ENCODE measurements at places on chromosomes 6 and 20.

DNA sequence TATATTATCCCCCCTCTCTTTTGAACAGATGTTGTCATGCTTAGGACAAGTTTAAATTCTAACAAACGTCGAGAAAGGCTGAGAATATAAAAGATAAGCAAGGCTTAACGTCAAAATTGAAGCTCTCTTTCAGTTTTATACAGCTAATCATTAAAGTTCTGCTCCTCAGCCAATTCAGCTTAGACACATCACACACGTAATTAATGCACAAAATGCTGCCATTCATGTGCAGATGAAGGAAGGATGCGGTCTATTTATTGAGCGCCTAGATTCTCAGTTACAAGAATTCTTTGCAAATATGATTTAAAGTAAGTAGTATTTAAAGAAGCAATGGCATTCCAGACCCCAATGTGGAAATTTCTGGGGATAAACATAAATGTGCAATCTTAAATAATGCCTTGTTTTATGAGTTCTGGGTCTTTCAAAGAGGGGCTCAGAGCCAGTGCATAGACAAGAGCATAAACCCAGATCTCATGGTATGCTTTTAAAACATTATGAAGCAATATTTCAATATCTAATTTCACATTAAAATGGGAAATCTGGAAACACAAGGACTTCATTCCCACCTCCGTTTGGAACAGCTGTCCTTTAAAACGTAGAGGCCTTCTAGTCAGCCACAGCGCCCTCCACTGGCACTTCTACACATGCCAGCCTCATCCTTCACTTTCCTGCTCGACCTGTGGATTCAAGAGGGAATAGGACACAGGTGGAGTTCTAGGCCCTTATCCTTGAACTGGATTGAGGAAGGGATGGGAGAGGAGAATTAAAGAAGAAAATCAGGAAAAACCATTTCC lies 85.8 kb downstream of the LYRM4 start:
- DNase-seq: no peak

GRCh38 chr20:35527122-35527769 lies 2.2 kb downstream of the C20orf173 start:
- no peak for DNase-seq

DNA sequence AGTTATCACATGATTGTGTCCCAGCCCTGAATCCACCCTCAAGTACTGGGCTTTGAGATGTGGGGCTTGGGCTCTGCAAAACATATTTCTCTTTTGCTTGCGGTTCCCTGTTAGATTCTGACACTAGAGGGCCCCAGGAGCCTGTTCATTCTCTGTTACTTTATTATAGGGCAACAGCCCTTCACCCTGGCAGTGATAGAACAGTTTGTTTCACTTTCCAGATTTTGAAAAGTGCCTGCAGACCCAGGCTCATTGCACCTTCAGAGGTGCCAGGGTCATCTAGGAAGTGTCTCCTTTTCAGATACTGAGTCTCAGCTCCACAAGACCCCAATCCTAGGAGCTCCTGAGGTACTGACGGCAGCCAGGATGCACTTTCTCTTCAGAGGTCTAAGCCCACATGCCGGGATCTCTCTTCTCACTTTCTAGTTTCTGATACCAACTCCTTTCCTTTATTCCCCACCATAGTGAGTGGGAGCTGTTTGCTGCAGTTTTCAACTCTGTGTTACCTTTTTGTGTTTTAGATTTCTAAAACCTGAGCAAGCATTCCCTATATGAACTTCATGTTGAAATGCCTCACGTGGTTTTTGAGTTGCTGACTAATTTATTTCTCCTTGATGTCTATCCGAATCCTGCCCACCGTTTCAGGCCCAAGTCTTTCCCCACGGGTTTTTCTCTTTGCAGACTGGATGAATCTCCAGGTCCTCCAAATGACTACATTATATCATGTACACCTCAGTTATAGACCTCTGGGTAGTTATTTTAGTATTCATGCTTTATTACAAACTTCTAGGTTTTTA lies 10.9 kb downstream of the ABT1 start:
- DNase-seq: no peak

GRCh38 chr20:46006022-46006705 lies 2.5 kb upstream of the MMP9 start:
- no peak for DNase-seq

DNA sequence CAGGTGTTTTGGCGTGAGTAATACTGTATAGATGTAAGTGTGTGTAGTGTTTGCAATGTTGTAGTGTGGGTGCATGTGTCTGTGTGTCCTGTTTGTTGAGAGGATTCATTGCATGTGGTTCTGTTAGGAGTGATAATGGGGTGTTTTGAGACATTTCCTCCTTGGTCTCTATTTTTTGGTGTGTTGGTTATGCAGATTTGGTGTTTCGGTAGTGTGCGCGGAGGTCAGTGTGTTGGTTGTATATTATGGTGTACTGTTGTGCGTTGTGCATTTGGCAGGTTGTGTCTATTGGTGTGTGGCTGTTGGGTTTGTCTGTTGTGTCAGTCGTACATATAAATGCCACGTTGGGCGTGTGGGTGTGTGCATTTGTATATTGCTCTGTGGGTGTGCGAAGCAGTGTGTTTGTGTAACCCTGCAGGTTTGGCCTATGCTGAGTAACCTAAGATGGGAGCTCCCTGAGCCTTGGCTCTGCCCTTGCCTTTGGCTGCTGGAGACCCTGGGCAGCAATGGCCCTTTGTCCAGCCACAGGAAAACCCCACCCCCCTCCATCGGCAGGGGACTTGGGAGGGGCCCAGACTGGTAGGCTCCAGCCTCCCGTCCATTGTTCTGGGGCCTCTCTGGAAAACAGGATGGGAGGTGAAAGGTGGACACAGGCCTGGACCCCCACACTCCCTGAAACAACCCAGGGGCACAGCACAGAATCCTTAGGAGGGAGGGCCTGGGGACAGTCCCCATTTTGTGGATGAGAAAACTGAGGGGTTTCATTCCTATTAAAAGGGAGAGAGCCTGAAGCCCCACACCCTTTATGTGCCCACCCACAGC lies 10.3 kb upstream of the ID1 start:
- no peak for DNase-seq

DNA sequence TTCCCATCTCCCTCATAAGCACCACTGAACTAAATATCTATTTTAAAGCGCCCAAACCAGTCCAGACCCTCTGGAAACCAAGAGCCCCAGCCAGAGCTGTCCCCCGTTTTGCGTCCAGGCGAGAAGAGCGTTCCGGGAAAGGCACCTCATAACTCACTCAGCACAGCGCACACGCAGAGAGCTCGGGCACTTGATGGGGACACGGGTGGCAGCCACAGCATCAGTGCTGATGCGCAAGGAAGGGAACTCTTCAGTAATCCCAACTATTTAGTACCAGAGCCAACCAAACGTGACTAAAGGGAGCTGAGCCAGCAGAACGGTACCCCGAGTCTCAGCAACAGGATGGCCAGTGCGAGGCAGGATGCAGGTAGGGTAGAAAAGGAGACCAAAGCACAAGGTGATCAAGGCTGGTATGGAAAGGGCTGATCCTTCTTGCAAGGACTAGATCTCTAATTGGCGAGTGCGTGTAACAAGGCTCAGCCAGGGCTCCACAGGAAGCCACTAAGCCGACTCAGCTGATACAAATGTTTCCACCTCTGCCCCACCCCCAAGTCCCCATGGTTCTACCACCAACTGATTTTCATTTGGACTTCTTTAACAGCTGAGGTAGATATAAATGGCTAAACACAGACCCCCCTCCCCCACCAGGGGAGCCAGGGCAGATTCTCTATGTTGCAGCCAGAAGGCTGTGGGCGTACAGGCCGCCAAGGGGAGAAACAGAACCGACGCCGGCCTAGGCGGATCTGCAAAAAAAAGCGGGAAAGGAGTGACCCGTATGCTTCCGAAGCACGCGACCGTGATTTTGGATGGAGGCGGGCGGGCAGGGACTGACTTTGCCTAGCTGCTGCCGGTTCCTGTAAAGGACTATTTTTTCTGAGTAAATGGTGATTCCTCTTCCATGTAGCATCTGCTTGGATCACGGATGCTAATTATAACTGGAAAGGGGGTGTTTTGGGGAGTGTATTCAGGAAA lies 183.5 kb upstream of the COL21A1 start:
- DNase-seq: no peak

- DNase-seq: no peak
Measured at GRCh38 chr6:43500921-43501320, 9.2 kb downstream of the LRRC73 start.

- no peak for DNase-seq
Measured at GRCh38 chr6:113125626-113126025, 731.5 kb upstream of the MARCKS start.

DNA sequence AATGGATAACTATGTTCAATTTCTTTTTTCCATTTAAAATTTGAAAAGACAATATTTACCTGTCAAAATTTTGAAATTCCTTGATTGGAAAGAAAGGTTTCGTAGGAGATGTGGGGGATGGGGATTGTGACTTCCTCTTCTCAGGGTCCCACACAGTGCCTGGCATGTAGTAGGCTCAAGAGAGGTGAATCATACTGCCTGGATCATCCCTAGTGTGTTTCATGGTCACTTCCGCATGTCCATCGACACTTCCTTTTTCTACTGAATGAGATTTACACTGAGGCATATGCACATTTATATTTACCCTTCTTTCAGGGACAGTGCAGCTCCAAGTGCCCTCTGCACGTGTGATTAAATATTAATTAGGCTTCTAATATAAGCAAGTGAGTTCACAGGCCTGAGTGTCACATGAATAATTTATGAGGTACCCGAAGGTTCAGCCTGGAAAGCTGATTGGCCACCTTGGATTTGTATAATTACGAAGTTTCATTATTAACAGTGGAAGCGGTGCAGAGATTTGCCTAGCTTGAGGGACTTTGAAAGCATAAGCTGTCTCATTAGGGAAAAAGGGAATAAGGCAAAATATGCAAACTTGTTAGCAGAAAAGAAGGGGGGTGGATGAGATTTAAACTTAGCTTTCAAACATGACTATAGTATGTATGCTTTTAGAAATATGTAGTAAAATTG lies 177.5 kb upstream of the MMS22L start:
- no peak for DNase-seq

- DNase-seq: no peak
Measured at GRCh38 chr6:26187981-26188635, 100.9 kb downstream of the HFE start.

DNA sequence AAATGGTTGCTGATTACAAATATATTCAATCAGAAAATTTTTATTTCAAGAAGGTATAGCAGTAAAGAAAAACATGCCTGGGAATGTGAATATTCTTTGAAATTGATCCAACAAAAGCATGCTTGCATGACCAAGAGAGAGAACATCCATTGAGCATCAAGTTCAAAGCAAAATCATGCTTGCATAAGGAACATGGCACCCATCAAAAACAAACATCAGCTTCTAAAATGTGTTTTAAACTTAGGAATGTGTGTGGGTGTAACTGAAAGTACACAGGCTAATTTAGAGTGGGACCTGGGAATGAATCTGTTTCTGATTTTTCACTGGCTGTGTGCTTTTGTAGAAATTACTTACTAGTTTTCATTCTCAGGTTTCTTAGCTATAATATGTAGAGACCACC lies 5.6 kb downstream of the SLC17A5 start:
- DNase-seq: no peak

- peak; percentile 34 for DNase-seq
Measured at GRCh38 chr20:16580147-16580546, 6.9 kb upstream of the KIF16B start.

- DNase-seq: no peak
Measured at GRCh38 chr6:118935978-118936703, 1.2 kb upstream of the MCM9 start.

DNA sequence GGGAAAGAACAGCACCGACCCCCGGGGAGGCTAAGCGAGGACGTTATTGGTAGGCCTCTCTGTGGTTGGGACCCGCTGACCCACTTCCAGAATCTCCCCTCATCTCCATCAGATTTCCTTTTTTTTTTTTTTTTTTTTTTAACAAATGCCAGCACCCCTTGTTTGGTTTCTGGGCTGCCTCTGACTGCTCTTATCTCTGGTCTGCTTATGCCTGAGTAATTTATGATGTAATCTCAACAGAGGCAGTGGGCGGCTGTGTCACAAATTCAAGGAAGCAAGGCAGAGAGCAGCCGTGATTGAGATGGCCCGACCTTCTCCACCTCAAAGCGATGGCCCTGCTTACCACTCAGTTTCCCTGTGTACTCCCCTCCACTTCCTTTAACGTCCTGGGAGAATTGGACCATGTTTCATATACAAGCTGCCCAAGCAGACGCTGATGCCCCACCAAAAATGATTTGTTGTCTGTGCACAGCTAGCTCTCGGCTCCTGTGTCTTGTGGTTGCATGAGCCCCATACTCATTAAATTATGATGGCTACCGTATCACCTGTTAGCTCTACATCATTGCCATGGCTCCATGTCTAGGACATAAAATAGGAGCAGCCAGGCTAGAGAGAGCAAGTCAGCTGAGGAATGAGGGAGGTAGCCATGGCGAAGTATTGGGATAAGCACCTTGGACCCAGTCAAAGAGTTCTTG lies 98.1 kb downstream of the ZNF217 start:
- DNase-seq: no peak

DNA sequence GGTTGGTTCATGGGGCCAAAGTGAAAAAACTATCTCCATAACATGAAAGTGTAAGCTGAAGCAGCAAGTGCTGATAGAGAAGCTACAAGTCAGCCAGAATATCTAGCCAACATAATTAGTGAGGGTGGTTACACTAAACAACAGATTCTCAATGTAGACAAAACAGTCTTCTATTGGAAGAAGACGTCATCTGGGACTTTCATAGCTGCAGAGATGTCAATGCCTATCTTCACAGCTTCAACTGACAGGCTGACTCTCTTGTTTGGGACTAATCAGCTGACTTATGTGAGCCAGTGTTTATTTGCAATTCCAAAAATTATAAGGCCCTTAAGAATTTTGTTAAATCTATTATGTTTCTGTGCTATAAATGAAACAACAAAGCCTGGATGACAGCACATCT lies 63.2 kb downstream of the GMDS start:
- DNase-seq: no peak

DNA sequence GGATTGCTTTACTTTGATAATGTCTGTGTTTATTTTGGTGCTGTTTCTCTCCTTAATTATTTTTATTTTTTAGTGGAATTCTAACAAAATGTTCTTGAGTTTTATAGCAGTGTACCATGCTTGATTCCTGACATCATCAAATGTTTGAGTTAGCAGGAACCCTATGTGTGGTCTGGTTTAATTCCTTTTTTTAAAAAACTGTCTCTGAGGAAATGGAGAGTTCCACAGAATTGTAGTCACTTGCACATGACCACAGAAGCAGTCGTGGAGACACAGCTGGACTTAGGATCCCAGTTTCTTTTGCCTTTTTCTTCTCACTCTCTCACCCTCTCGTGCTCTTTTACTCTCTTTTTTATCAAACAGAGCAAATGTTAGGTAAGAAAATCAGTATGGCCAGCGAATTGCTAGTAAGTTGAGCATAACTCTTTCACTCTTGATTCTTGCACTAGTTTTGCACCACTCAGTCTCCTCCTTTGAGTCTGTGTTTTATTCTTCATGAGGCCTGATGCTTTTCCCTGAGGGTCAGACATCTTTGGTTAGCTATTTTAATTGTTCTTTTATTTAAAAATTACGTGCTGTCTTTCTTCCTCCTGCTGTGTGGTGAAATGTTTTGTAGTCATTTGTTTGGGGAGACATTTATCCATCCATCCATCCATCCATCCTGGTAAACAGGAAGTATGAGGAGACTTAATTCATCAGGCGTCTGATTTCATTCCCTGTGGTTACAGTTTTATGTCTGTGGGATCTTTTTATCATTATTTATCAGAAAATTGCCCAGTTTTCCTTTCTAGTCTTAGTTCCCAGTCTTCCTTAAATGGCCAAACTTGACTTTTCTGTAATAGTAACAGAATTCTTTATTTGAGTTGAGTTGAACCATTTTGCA lies 83.0 kb downstream of the SCAF8 start:
- DNase-seq: no peak

All from NCI-H1417 treated with DMSO at 0.1 percent for 48 hours (cell line).